Posterior cingulate gyrus (tissue), 11 donors: ENCODE measurements at places on chromosomes 16 and 17.

DNA sequence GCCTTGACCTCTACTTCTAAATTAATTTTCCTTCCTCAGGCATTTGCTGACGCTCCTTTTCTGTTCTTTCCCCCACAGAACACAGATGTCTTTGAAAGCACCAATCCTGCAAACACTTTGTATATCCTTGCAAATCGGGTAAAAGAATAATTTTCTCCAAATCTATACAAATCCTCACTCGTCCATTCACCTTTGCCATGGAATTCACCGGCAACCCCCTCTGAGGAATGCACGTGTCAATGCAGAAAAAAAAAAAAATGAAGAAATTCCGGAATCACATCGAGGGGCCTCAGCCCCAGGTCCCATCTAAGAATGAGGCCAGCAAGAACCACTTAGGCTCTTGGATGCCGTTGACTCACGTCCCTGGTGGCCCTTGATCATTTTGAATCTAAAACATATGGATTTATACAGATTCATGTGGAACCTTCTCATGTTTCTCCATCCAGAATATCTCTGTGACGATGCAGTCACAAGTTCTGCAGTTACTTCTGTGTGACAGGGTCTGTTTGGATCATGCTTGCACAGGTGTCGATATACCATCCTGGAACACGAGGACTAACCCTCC, 136.9 kb downstream of the RBFOX3 start:
- DNase-seq, result no peak

- DNase-seq, result no peak
Measured at GRCh38 chr16:84483882-84484565, 20.4 kb downstream of the MEAK7 start.

GRCh38 chr17:72984926-72985325, 107.6 kb downstream of the SLC39A11 start:
- DNase-seq, result no peak

GRCh38 chr16:65308506-65308905, 186.6 kb upstream of the CDH11 start:
- DNase-seq, result no peak

GRCh38 chr17:57327176-57327970, 71.0 kb downstream of the MSI2 start:
- no peak for DNase-seq

GRCh38 chr16:11687601-11688519, 19.6 kb downstream of the SNN start:
- DNase-seq, result no peak

- no peak for DNase-seq
Measured at GRCh38 chr17:18025945-18026776, 12.8 kb downstream of the ATPAF2 start.

DNA sequence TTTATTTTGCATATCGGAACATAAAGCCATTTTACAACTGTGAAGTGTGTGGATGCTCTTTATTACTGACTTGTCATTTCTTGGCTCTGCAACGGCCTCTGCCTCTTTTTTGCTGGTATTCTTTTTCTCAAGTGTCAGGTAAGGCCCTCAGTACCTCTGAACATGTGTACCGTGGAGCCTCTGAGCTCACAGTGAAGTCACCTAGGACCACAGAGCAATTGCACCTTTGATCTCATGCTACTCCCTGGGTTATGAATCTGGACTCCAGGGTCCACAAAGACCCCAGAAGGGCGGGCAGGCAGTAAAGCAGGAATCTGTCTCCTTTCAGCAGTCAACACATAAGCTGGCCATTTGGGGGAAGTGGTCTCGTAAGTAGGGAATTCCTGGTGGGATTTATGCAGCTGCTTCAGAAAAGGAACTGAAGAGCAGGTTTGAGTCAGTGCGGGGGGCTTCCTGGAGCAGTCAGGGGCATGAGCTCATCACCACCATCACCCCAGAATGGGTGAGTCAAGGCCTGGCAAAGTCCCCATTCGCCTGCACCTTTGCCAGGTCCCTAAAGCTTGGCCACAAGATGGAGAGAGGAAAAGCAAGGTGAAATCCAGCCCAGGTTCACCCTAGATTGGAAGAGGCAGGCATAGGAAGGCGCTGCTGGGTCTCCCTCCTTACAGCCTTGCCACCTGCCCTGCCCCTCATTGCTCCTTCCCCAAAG, 33.0 kb downstream of the TBX4 start:
- no peak for DNase-seq
